ENCODE measurements at places on chromosomes 2 and 18. TPM values are rescaled to one million over a fixed set of nuclear protein-coding genes. Genes with fewer than 3 reads are reported as not detected.

GRCh38 chr2:237573721-237574415, 7.5 kb downstream of the PRLH start:
- H3K4me1 ChIP-seq: peaks cover 8% of the 10 kb centered on the region
- H3K27ac ChIP-seq: no peak overlapping the region
- H3K36me3 ChIP-seq: no peaks in the 10 kb centered on the region
- H3K27me3 ChIP-seq: no peaks in the 10 kb centered on the region

DNA sequence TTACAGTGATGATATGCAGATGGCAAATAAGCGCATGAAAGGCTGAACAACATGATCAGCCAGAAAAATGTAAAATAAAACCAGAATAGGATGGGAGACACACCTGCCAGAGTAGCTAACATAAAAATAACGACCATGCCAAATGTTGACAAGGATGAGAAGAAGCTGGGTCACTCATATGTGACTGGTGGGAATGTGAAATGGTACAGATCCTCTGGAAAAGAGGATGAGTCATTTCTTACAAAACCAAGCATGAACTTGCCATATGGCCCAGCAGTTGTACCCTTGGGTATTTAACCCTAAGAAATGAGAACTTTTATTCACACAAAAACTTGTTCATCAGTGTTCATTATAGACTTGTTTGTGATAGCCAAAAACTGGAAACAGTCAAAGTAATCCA, 143.8 kb downstream of the SH3BP4 start:
- no peaks in the 10 kb centered on the region for H3K4me1 ChIP-seq
- no peak overlapping the region for H3K4me3 ChIP-seq
- H3K27ac ChIP-seq: no peak overlapping the region
- no peaks in the 10 kb centered on the region for H3K36me3 ChIP-seq
- no peaks in the 10 kb centered on the region for H3K27me3 ChIP-seq

- H3K27me3 ChIP-seq: no peaks in the 10 kb centered on the region
- H3K4me3 ChIP-seq: no peak overlapping the region
- no peak overlapping the region for H3K27ac ChIP-seq
- no peak for DNase-seq
- no peaks in the 10 kb centered on the region for H3K36me3 ChIP-seq
- H3K4me1 ChIP-seq: no peaks in the 10 kb centered on the region
Measured at GRCh38 chr2:88184762-88185161, 14.6 kb downstream of the THNSL2 start.

DNA sequence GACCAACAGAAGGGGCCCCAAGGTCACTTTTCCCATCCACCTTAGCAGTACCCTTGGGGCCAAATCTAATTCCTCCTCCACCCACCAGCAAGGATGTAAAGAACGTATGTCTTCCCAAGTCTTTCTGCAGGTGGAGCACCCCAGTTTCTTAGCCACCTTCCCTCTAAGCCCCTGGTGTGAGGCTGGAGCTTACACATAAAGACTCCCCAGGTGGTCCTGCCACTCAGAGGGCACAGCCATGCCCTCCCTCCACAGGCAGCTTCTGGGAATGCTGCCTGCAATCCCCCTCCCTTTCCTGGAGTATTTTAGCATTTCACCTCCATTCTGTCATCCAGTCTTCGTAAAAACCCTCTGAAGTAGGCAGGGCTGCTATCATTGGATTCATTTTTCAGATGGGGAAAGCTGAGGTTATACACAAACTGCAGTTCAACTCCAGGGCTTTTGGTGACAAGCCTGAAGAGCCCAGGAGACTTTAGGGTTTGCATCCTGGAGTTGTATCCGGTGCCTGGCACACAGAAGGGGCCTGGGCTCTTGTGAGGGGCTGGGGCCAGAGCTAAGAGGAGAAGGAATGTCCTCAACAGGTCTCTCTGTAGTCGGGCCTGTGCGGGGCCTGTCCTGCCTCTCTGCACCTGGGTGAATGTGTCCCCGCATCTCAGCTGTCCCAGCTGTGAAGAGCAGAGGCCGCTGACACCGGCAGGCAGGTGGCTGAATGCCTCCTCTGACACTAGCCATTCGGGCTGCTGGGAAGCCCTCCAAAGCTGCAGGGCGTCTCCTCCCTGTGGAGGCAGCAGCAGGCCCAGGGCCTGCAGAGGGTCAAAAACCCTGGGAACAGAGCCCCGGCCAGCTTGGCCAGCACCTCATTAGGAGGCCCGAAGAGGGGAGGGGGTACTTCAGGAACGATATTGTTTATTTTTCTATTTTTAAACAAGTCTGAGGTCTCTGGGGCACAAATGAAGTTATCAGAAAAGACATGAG, 27.6 kb downstream of the CIB4 start:
- H3K27ac ChIP-seq: no peak overlapping the region
- no peaks in the 10 kb centered on the region for H3K36me3 ChIP-seq
- no peak overlapping the region for H3K4me3 ChIP-seq
- H3K27me3 ChIP-seq: no peaks in the 10 kb centered on the region
- no peak for DNase-seq

GRCh38 chr2:110864731-110865130, 132.4 kb downstream of the ACOXL start:
- H3K27ac ChIP-seq: no peak overlapping the region
- DNase-seq: no peak
- H3K4me3 ChIP-seq: no peak overlapping the region
- no peaks in the 10 kb centered on the region for H3K27me3 ChIP-seq
- no peaks in the 10 kb centered on the region for H3K4me1 ChIP-seq

DNA sequence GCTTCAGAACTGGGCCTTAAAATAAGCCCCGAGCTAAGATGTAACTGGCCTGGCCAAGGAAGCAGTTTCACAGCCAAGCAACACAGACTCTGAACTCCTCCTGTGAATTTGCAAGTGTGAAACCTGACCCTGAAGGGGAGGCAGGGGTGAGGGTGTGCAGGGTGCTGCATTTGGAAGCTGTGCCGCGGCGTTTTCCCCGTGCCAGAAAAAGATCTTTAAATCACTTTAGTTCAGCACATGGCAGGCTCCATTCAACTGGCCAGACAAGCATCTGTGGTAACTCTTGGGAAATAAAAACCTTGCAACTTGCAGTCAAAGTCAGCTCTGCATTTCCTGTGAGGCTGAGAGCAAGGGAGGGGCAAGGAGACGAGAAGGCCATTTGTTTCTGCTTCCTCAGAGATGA, 209.3 kb upstream of the SOX11 start:
- H3K36me3 ChIP-seq: no peaks in the 10 kb centered on the region
- H3K27ac ChIP-seq: no peak overlapping the region
- DNase-seq: no peak
- no peaks in the 10 kb centered on the region for H3K27me3 ChIP-seq
- H3K4me3 ChIP-seq: no peak overlapping the region

GRCh38 chr2:112621790-112622527, 23.8 kb upstream of the SLC20A1 start:
- H3K4me1 ChIP-seq: peaks cover 4% of the 10 kb centered on the region
- H3K4me3 ChIP-seq: no peak overlapping the region
- no peaks in the 10 kb centered on the region for H3K36me3 ChIP-seq

- H3K4me3 ChIP-seq: no peak overlapping the region
- no peaks in the 10 kb centered on the region for H3K27me3 ChIP-seq
- no peaks in the 10 kb centered on the region for H3K4me1 ChIP-seq
- DNase-seq: no peak
- no peak overlapping the region for H3K27ac ChIP-seq
Measured at GRCh38 chr2:126507425-126507911, 148.5 kb upstream of the GYPC start.

DNA sequence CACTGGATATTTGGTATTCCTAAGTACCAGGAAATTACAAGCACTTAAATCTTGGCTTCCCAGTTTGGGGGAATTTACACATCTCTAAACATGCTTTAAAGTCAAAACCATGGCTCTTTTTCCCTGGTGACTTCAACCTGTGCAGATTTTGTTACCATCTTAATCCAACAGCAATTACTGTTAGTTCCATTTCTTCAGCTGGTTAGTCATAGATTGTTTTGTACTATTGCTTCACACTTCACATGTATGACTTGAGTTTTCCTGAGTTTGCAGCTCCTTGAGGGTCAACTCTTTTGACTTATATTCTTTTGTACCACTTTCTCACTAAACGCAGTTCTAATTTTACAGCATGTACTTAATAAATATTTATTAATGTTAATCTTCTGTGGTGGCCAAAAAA, 203.4 kb upstream of the RND3 start:
- no peaks in the 10 kb centered on the region for H3K36me3 ChIP-seq
- no peaks in the 10 kb centered on the region for H3K27me3 ChIP-seq
- H3K4me1 ChIP-seq: no peaks in the 10 kb centered on the region
- no peak for DNase-seq
- no peak overlapping the region for H3K4me3 ChIP-seq

DNA sequence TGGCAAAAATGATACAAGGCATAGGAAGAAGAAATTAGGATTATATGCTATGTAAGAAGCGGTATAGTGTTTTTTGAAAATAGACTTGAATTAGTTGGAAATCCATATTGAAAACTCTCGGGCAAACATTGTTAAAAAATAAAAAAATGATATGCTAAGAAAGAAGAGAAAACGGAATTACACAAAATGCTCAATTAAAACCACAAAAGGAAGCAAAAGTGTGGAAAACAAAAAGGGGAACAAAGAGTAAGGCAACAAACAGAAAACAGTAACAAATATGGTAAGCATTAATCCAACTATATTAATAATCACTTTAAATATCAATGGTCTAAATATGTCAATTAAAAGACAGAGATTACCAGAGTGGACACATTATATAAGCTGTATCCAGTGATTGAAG, 58.4 kb downstream of the TXNL1 start:
- H3K4me3 ChIP-seq: no peak overlapping the region
- H3K4me1 ChIP-seq: no peaks in the 10 kb centered on the region
- H3K27me3 ChIP-seq: no peaks in the 10 kb centered on the region
- DNase-seq: no peak

GRCh38 chr2:206154197-206154596, 5.0 kb downstream of the NDUFS1 start:
- H3K36me3 ChIP-seq: no peaks in the 10 kb centered on the region
- no peaks in the 10 kb centered on the region for H3K4me1 ChIP-seq
- H3K27ac ChIP-seq: no peak overlapping the region
- H3K27me3 ChIP-seq: no peaks in the 10 kb centered on the region

GRCh38 chr2:159174759-159175158, 111.7 kb downstream of the WDSUB1 start:
- H3K36me3 ChIP-seq: no peaks in the 10 kb centered on the region
- no peaks in the 10 kb centered on the region for H3K4me1 ChIP-seq
- H3K27me3 ChIP-seq: no peaks in the 10 kb centered on the region

DNA sequence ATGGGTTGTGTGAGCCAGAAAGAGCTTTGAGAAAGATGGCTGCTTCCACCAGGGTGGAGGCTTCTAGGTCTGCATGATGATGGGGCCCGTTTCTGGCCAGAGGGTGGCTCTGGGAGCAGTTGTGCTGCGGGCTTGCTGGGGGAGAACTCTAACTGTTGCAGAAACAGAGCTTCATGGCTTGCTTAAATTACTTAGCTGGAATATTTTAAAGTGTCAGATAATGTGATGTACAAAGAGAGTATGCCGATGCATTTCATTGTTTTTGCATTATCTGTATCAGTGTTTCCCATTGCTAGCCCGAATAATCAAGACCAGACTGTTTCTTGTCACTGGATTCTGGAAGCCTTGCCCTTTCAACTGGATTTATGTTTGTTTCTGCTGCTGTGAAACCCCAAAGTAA, 6.3 kb upstream of the DRC1 start:
- H3K27ac ChIP-seq: no peak overlapping the region
- H3K4me1 ChIP-seq: no peaks in the 10 kb centered on the region
- no peak for DNase-seq
- H3K4me3 ChIP-seq: no peak overlapping the region

GRCh38 chr2:181575650-181576025, 81.3 kb downstream of the CERKL start:
- H3K27ac ChIP-seq: no peak overlapping the region
- no peaks in the 10 kb centered on the region for H3K27me3 ChIP-seq
- no peaks in the 10 kb centered on the region for H3K4me1 ChIP-seq
- H3K36me3 ChIP-seq: no peaks in the 10 kb centered on the region

GRCh38 chr2:207772081-207772843, 2.6 kb upstream of the FZD5 start:
- peak; percentile 23 for DNase-seq
- no peaks in the 10 kb centered on the region for H3K4me1 ChIP-seq
- H3K4me3 ChIP-seq: no peak overlapping the region

DNA sequence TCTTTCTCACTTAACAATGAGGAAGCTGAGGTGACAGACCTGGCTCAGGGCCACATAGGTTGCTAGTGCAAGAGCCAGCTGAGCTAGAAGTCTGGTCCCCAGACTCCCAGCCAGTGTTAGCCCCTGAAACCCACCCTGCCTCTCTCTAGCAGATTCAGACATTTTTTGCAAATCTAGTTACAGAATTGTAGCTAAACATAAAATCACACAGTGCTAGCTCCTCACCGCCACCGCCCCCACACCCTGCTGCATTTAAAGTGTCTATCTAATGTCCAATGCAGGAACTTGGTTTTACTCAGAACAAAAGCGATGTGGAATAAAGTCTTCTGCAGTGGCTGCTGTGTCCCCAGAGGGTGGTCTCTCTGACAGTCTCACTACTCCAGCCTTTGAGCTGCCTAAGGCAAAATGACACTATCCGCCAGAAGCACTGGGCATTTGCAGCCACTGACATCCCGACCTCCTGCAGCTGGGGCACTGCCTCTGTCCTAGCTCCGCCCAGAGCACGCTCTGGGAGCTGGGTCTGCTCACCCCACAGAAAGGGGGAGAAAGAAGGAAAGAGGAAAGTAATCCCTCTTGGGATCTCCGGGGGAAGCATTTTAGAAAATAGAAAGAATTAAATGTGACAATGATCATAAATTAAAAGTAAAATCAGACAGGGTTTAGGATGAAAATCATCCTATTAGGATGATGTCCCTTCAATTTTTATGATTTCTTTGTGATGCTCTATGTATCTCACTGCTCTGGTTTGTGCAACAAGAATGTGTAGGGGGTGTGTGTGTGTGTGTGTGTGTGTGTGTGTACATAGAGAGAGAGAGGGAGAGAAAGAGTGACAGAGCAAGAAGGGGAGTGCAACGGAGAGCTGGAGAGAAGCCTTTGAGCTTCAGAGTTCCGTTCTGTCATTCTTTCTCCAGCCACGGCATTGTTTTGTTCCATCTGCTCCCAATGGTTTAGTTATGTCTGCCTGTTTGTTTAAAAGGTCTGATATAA, 50.5 kb upstream of the ST8SIA3 start:
- no peaks in the 10 kb centered on the region for H3K4me1 ChIP-seq
- no peak overlapping the region for H3K27ac ChIP-seq
- DNase-seq: no peak

- no peaks in the 10 kb centered on the region for H3K36me3 ChIP-seq
- H3K4me3 ChIP-seq: no peak overlapping the region
- no peak overlapping the region for H3K27ac ChIP-seq
- no peak for DNase-seq
- H3K27me3 ChIP-seq: no peaks in the 10 kb centered on the region
Measured at GRCh38 chr2:106160786-106161261, 33.3 kb downstream of the UXS1 start.

The HJURP gene
- not detected for total RNA-seq

The CRYGD gene
- total RNA-seq: not detected

The TAF4B gene
- 7.6 TPM for total RNA-seq

The ALKAL2 gene
- total RNA-seq: 82.6 TPM

The C2orf80 gene
- not detected for total RNA-seq

The WNT6 gene
- total RNA-seq: 1.9 TPM

The CFC1 gene
- not detected for total RNA-seq

The SGPP2 gene
- 8.6 TPM for total RNA-seq

The PRSS56 gene
- not detected for total RNA-seq

The LINC00305 gene
- 0.97 TPM for total RNA-seq

The B3GNT7 gene
- total RNA-seq: 2.0 TPM

The MC2R gene
- not detected for total RNA-seq

The REG1B gene
- not detected for total RNA-seq

The MTA3 gene
- 57.2 TPM for total RNA-seq

Data from uterus (tissue), 4 donors.